A172 (cell line): ENCODE measurements at places on chromosomes 1 and 21.

GRCh38 chr1:61455400-61455799, 269.5 kb downstream of the TM2D1 start:
- no peak for DNase-seq

GRCh38 chr1:50108497-50109059, at the start of gene ELAVL4:
ELAVL4 (plus strand) TSS chr1:50108920; CDS start chr1:50109190, 270 bp downstream.
- no peak for DNase-seq

- no peak for DNase-seq
These were observed 3.1 kb upstream of the ELF3 start for GRCh38 chr1:202007304-202007703.

GRCh38 chr1:111309690-111310089, 19.0 kb downstream of the CHIA start:
- DNase-seq, result no peak

DNA sequence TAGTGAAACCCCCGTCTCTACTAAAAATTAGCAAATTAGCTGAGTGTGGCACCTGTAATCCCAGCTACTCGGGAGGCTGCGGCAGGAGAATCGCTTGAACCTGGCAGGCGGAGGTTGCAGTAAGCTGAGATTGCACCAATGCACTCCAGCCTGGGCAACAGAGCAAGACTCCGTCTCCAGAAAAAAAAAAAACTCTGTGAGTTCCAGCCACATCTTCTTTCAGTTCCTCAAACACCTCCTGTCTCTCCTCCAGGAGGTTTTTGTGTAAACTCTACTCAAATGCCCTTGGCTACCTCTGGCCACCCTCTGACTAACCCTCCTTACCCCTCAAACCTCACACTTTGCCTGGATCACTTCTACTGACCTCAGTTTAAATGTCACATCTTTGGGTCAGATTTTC, 38.1 kb downstream of the RCSD1 start:
- DNase-seq, result no peak

- no peak for DNase-seq
These were observed 23.3 kb downstream of the UBASH3A start for GRCh38 chr21:42426876-42427480.

DNA sequence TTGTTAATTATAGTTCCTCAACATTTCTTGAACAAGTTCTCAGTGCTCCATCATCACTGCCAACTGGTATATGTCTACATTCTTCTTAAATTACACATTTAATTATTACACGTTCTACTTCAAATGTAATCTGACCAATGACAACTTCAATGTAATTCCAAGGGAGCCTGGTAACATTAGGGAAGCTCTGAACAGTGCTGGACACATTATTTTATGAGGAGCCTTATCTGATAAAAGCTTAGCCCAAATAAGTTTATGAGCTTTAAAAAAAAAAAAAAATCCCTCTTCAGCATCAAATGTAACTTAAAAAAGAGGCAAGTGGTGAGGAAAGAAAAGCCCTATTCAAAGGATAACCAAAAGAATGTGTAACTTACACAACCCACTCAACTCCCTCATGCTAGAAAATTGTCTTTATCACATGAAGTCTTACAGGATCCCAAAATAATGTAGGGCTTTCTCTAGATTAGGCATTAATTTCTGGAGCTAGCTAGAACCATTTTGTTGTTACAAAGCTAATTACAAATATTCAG, 35.2 kb upstream of the ABCA4 start:
- no peak for DNase-seq

GRCh38 chr1:3900969-3901529, 977 bp upstream of the C1orf174 start:
- peak; percentile 80 for DNase-seq

GRCh38 chr1:225406976-225407725, 20.7 kb downstream of the LBR start:
- no peak for DNase-seq

- peak; percentile 27 for DNase-seq
These were observed 104.7 kb downstream of the JAK1 start for GRCh38 chr1:64861611-64862010.

GRCh38 chr1:40532062-40532389, 589 bp downstream of the ZNF684 start:
- no peak for DNase-seq

DNA sequence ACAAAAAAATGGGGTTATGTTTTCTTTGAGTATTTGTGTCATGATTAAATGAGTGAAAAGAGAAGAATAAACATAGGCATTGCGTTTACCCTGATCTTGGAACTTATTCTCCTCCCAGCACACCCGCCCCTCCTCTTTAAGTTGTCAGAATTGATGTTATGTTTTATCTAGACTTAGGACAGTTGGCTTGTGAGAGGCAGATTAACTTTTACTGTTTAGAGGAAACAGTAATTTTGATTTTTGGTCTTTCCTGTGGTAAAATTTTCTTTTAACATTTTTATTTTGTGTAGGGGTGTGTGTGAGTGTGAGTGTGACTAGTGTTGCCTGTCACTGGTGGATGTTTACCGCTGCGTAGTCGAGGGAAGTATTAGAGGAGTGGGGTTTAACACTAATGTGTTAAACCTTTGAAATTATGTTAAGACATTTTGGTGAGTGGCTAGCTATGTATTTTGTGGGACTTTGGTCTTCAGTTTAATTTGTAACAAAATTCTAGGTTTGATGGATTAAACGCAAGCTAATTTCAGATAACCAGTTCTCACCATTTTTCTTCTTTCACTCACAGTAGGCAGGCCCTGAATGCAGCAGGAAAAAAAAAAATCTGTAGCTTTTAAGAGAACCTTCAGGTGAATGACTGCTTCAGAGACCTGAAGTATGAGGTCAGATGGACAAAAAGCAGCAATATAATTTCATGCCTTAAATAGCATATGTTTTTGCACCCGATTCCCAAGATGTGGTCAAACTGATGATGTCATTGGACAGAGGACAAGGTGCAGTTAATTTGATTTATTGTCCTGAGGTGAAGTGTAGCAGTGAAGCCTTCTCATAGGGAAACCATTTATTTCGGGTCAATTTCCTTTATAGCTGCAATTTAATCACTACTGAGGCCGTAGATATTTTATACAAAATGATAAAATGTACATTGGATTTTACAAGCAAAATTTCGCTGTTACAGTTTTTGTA, 2.7 kb downstream of the POU2F1 start:
- DNase-seq, result peak; percentile 69

DNA sequence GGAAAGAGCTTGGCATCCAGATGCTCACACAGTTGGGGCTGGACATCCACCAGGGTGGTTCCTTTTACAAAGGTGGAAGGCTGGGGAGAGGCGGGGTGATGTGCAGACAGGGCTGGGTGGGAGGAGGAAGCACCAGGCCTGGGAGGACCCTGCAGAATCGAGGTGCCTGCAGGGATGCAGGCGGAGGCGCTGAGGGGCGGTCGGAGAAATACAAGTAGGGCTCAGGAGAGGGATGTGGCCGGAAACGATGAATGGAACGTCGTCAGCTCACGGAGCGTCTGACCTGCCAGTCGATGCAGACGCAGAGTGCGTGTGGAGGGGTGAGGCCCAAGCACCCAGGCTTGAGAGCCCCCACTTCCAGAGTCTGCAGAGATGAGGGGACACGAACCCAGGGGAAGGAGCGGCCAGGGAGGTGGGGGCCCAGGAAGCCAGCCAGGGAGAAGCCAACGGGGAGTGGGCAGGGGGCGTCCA, 63.4 kb downstream of the TRIM11 start:
- DNase-seq, result no peak

DNA sequence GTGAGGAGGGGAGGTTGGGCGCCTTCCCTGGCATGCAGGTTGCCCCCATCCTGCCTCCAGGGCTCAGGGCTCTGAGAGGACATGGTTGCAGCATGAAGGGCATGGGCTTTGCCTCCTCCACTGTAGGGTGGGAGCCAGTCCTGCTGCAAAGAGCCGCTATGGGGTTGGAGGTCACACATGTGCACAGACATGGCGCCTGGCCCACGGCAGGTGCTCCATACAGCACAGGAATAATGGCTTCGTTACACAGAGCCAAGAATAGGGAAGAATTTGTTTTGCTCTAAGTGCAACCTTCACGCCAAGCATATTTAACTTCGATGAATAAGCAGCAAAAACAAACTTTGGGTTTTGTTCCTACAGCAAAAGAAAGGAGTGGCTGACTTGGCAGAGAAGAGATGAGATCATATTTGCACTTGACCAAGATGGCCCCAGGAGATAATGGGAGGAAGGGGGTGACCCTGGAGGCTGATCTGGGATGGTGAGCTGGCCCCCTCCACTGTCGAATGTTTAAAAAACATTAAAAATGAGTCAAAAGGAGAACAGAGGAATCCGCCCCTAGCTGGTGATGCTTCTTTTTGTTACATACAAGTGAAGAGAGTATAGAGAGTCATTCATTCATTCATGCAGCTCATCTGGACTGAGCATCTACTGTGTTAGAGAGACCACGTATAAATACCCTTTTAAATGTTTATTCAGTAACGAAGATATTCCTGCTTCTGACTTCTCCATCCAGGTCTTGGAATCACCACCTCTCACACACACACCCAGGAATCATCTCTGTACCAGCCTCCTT, 12.4 kb upstream of the C2CD2 start:
- peak; percentile 65 for DNase-seq

DNA sequence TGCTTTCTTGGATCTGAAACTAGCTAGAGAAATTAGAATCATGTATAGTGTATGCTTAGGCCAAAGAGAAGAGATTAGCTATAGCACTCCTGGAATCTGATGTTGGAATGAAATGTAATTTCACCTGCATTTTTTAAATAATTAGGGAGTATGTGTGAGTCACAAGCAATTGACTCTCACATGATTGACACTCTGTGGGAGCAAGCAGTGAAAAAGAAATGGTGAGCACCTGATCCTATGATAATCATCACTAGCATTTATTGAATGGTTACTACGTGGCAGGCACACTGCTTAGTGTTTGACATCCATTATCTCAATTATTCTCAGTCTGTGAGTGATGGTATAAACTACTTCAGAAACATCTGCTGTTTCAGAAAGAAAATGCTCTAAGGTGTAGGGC, 176.6 kb downstream of the NRIP1 start:
- DNase-seq, result no peak

DNA sequence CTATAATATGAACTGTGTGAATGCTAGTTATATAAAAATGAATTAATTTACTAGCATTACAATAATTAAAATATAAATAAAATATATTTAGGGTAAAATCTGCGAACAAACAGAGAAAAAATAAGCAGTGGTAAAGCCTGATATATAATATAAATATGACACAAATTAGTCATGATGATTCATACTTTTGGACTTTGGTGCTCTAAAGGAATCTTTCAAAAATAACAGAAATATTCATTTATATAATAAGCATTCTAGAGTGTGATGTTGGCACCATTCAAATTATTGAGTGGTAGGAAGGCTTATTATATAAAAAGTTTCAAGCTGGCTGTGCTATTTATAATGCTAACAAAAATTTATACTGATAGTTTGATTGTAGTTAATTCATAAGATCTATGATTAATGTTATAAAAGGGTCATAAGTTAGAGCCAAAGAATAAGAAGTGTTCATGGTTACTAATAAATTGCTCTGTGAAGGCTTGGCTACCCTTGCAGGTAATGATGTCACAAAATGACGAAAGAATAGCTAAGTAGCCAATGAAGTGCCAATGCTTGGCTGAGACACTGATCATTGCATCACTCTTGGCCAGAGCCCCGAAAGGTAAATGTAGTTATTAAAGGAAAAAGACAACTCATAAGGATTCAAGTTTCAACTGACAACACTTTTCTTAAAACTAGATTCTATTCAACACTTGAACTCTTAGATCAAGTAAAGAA, 108.7 kb downstream of the USH2A start:
- DNase-seq, result no peak
